H7 (cell line): ENCODE measurements at places on chromosomes 3 and 15. TPM values are rescaled to one million over a fixed set of nuclear protein-coding genes. Genes with fewer than 3 reads are reported as not detected.

ADAMTSL3 gene
- 0.48 and 0.67 TPM in 2 replicates for total RNA-seq

DNA sequence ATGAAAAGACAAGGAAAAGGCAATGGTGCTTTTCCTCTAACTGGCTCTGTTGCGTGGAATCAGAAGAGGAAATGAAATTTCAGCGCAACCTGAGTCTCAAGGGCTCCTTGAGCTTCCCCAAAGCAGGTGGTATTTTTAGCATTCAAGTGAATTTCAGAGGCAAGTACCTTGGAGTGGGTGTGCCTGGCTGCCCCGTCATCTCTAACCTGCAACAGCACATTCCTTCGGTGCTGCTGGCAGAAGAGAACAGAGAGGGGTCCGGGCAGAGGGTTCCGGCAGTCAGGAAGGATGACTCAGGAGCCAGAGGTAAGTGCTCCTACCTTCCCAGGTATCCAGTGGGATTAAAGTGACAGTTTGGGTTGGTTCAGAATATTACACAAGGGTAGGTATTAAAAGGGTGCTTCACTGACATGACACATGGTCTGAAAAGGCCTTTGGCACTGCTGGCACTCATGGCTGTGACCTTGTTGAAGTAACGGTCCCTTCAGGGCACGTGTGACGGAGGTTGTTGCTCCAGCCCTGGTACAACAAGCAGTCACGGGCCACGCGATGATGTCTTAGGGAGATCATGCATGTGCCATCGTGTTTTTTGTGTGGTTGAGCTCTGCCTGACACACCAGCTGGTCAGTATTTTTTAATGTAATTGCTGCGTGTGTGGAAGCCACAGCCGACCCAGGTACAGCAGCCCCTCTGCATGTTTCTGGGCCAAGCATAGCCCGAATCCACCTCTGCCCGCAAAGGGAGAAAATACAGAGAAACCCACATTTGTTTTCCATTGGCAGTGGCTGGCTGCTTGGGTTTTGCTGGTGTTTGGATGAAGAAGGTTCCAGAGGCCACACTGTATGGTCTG lies 75.7 kb downstream of the LRRK1 start:
- DNase-seq: no peak

- no peak for DNase-seq
Measured at GRCh38 chr15:70269991-70270751, 172.5 kb upstream of the TLE3 start.

APOD gene
- total RNA-seq: not detected in 2 replicates

ACAN gene
- total RNA-seq: 0.33 and 0.59 TPM in 2 replicates

GATM gene
- total RNA-seq: 23.8 and 37.6 TPM in 2 replicates

CCDC12 gene
- 40.0 and 40.9 TPM in 2 replicates for total RNA-seq

C3orf85 gene
- total RNA-seq: not detected in 2 replicates

GRCh38 chr15:75823860-75824613 lies 19.2 kb upstream of the UBE2Q2 start:
- DNase-seq: peak; percentile 55

GRCh38 chr3:132164469-132165092 lies 129.8 kb upstream of the CPNE4 start:
- DNase-seq: no peak

DNA sequence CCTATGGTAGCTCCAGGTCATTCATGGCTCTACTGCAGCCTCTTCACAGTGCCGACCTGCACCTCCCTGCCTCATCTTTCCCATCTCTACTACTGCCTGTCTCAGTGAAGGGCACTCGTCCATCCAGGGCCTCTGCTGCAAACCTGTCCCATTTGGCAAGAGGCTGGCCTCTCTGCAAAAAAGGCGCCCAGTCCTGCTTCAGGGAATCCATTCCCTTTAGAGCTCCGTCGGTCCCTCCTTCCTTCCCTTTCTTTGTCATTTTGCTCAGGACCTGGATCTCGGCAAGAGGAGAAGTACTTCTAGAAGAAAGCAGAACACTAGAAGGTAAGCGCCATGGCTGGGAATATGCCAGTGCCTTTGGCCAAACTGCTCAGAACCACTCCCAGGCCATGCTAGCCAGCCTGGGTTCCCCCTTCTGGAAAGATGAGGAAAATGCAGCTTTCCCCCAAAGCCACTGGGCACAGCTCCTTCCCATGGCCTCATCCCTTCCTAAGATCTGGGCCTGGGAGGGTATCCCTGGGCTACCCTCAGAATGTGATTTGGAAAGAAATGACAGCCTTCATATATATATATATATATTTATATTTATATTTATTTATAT lies 6.4 kb upstream of the ISL2 start:
- peak; percentile 81 for DNase-seq

- DNase-seq: no peak
Measured at GRCh38 chr3:13041113-13041776, 32.0 kb downstream of the IQSEC1 start.

DNA sequence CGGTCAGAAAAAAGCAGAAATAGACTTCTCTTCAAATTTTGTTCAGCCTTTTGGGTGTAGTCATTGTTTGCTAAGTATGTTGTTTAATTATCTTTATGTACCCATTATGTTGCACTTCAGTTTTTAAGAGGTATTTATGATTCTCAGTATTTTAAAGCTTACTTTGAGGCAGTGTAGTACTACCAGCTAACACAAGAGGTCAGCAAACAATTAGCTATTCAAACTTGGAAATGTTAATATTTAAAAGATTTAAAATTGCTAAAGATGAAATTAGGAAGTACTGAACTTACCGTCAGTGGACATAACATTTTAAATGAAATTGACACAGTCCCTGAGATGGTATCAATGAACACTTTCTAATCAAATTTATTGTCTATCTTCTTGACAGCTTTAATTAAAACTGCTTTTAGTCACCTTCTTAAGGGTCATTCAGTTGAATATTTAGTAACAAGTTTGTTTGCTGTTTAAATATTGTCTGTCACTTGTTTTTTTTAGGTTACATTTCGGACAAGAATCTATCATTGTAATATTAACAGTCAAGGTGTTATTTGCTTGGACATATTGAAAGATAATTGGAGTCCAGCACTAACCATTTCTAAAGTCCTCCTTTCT lies 28.1 kb downstream of the NKIRAS1 start:
- no peak for DNase-seq

RASA2 gene
- 11.6 and 17.9 TPM in 2 replicates for total RNA-seq

DNA sequence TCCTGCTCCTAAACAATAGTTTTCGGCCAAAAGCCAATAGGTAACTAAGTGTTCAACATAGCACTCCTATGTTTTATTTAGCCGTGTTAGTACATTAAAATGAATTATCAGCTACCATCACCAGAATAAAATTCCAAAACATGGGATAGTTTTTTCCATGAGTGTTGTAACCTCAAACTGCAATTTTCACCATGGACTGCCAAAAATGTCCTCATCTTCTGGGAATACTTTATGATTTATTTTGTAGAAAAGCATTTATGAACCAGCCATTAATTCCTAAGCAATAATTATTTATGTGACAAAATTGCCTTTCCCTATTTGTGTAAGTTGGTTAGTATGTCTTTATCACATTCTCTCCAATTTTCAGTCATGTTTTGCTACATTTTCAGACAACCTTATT lies 438.1 kb downstream of the NAALADL2 start:
- DNase-seq: no peak

NXPE3 gene
- 5.6 and 5.7 TPM in 2 replicates for total RNA-seq

C3orf70 gene
- total RNA-seq: 0.63 and 1.1 TPM in 2 replicates

SLC24A5 gene
- 0.07 and 0.11 TPM in 2 replicates for total RNA-seq

DZIP1L gene
- total RNA-seq: 10.7 and 13.6 TPM in 2 replicates

CRYGS gene
- 0.81 and 1.8 TPM in 2 replicates for total RNA-seq

GRCh38 chr3:45183872-45184262 lies 37.7 kb upstream of the CDCP1 start:
- no peak for DNase-seq

MST1R gene
- 0.76 and 2.0 TPM in 2 replicates for total RNA-seq

DNA sequence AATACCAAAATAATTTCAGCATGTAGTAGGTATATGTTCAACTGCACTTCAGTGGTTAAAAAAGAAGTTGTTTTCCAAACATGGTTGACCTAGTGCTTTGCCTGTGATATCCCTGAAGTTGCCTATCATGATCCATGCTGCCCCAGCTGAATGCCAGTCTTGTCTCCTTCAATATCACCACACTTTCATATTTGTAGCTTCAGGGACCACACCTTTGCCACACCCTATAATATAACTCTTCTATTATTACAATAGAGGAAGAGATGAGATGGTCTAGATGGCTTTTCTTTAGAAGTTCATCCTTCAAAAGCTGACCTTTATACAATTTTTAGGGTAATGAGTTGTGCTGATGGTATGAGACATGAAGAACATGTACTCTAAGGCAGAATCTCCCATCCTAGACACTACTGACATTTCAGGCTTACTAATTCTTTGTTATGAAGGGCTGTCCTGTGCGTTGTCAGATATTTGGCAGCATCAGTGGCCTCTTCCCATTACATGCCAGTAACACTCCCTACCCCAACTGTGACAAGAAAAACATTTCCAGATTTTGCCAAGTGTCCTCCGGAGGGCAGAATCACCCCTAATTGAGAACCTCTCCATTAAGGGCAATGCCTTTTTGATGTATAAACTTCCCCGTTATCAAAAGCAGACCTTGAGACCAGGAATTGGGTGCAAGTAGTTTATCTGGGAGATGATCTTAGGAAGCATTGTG lies 76.2 kb upstream of the PLCL2 start:
- DNase-seq: no peak

- no peak for DNase-seq
Measured at GRCh38 chr3:99666201-99666600, 27.8 kb downstream of the COL8A1 start.

DNA sequence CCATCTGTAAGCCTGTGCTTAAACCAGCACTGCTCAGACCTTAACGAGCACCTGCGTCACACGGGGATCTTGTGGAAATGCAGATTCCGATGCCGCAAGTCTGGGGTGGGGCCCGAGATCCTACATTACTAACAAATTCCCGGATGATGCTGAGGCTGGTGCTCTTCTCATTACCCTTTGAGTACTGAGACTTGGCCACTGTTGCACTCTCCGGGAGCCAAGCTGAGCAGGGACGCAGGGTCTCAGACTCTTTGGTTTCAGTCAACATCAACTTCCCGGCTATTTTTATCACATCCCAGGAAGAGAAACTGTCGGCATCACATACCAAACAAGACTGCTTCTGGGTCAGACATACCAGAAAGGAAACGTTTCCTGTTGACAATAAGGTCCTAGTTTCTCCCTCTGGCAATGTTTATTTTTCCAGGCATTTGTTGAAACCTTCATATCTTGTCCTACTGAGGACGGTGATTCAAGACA lies 276.6 kb downstream of the SHQ1 start:
- no peak for DNase-seq

- DNase-seq: no peak
Measured at GRCh38 chr3:187802203-187802927, 57.1 kb upstream of the BCL6 start.

GRCh38 chr3:79926522-79926921 lies 158.7 kb upstream of the ROBO1 start:
- no peak for DNase-seq

- peak; percentile 31 for DNase-seq
Measured at GRCh38 chr15:73442968-73443367, at the start of gene REC114. Gene REC114 (plus strand): TSS chr15:73443164. CDS start chr15:73443186, 22 bp downstream.

- no peak for DNase-seq
Measured at GRCh38 chr15:91894606-91895005, 41.1 kb downstream of the SLCO3A1 start.

LRRN1 gene
- total RNA-seq: 22.6 and 31.7 TPM in 2 replicates

- no peak for DNase-seq
Measured at GRCh38 chr3:4806535-4807108, 172.6 kb upstream of the BHLHE40 start.

DNA sequence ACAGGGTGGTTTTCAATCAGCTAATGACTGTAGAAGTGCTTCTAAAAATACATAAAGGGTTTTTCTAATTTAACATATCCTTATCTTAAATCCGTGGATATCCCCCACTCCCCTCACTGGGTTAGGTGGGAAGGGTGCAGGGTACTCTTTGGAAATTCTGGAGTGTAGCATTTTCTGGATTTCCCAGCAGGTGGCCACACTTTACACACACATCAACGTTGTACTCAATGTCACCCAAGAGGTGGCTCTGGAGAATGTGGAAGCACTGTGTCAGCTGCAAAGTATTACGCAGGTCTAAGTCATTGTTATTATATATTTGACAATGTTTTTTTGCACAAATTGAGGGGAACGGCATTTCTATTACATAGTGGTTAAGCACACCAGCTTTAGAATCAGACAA lies 168.8 kb downstream of the CHDH start:
- DNase-seq: no peak

GRCh38 chr15:98935736-98936135 lies 71.9 kb downstream of the PGPEP1L start:
- DNase-seq: no peak

DNA sequence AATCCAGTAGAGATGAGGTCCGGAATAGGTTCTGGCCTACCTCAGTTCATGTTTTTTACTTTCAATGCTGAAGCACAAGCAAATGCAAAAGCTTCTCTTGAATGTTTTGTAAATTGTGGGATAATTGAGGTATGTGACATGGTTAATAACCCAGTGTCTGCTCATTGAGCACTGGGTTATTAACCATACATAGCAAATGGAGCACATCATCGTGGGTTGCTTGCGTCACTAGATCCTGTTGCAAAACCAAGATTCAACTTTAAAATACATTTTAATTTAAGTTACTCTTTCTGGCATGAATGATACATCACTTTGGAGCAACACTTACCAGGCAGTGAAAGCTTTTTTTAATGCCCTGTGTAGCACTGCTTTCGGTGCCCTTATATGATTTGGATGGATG lies 165.6 kb downstream of the IGF1R start:
- DNase-seq: no peak

- no peak for DNase-seq
Measured at GRCh38 chr15:68085052-68085451, 30.9 kb downstream of the PIAS1 start.

- DNase-seq: no peak
Measured at GRCh38 chr3:168618827-168619470, 523.2 kb upstream of the GOLIM4 start.

- no peak for DNase-seq
Measured at GRCh38 chr3:155556531-155556930, 188.3 kb downstream of the PLCH1 start.

ITIH4 gene
- total RNA-seq: 0.14 TPM in 1 of 2 replicates, not detected in the other

DLL4 gene
- total RNA-seq: 0.26 TPM in 1 of 2 replicates, not detected in the other

- peak; percentile 68 for DNase-seq
Measured at GRCh38 chr15:29131840-29132420, 137.7 kb downstream of the NSMCE3 start.

ERICH6 gene
- 0.17 TPM in 1 of 2 replicates, not detected in the other for total RNA-seq

PLS1 gene
- total RNA-seq: 13.8 and 21.5 TPM in 2 replicates

GRCh38 chr15:83732196-83732595 lies 78.3 kb downstream of the ADAMTSL3 start:
- DNase-seq: no peak

- no peak for DNase-seq
Measured at GRCh38 chr15:69888406-69888805, 209.3 kb downstream of the TLE3 start.
